Activated CD8-positive, alpha-beta memory T cell treated with anti-CD3 and anti-CD28 coated beads, Interleukin-2, amount 50 U/mL, for 4 hours (primary cell): ENCODE measurements at places on chromosomes 4 and X.

DNA sequence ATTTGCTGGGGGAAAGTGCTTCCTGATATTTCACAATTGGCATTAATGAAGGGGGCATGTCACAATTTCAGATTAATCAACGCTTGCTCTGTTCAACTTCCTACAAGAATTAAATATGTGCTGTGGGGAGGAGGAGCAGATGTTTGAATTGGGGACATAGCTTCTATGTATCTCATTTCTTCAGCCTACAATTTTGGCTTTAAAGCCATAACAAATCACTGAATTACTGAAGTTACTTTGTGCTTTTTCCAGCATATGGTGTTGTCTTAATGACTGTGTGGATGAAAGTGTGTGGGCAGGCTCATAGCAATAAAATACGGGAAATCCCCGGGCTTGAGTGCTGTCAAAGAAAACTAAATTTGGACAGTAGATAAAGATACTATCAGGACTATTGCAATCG, 813 bp downstream of the TLR7 start:
- no peak for DNase-seq

DNA sequence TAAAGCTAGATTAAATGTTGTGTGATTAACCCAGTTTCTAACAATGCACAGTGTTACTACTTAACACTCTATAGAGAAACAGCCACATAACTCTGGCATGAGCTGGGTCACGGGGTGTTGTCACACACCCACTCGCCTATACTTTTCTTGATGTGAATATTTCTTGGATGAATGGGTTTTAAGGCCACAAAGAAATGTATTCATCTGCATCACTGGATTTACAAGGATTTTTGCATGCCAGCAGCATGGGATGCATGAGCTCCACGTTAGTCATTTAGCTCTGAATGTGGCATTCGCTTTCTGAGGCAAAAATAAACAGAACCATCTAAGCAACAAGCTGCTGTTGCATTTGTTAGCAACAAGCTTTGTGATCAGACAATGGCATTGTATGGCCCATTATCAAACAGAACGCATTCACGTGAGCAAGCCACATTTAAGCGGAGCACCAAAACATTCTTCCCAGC, 89.7 kb downstream of the LRP2BP start:
- DNase-seq, result no peak

DNA sequence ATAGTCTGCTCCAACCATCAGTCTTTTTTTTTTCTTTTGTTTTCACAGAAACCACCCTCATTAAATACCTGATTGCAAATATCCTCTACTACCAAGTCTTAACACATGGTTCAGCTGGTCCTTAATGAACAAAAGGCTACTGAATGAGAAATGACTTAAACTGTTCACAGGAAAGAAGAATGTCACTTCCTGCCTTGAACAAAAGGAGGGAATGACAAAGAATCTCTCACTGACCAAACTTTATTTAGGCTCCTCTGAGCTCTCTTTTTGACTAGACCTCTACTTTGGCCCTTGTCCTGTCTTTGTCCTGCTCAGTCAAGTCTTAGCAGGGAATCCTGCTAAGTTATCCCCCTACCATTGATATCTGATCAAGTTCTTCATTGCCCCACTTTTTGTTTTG, 31.8 kb upstream of the GJB1 start:
- no peak for DNase-seq

DNA sequence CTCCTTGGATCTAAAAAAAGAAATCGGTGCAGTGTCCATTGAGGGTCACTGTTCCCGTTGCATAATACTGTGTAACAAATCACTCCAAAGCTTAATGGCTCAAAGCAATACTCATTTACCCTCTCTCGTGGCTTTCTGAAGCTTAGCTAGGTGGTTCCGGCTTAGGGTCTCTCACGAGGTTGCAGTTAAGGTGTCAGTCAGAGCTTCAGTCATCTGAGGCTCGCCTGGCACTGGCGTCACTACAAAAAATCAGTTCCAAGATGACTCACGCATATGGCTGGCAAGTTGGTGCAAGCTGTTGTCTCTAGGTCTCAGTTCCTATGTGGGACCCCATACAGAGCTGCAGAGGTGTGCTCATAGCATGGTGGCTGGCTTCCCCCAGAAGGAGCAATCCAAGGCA, 91.0 kb downstream of the BEND2 start:
- DNase-seq, result no peak

GRCh38 chr4:120000591-120001296, 65.9 kb downstream of the MAD2L1 start:
- no peak for DNase-seq

DNA sequence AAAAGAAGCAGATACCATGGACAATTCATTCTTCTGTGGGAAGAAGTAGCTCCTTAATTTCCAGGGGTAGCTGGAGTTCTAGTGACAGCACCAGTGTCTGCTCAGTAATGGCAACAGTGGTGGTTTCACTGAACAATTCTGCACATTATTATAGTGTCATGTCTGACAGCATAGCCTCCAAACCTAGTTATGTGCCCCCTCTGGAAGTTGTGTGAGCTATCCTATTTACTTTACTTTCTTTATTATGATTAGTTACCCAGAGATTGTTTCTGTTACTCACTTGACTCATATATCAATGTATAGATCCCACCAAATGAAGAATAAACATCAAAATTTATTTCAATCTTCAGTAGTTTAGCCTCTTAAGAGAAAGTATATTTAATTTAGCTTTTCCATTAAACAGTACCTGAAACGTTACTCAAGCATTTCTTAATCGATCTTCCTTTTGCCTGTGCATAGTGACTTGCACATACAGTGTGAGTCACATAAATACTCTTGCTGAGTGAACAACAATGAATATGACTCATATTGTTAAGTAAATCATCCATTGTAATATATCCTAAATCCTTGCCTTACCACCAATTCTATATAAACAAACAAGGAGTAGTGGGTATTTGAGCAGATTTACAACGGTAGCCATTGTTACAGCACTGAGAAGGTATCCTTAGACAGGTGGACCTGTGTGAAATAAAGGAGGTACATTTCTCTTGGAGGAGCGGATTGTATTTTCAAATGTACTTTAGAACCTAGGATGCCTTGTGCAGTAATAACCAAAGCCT, 534.7 kb downstream of the ANKRD50 start:
- no peak for DNase-seq

DNA sequence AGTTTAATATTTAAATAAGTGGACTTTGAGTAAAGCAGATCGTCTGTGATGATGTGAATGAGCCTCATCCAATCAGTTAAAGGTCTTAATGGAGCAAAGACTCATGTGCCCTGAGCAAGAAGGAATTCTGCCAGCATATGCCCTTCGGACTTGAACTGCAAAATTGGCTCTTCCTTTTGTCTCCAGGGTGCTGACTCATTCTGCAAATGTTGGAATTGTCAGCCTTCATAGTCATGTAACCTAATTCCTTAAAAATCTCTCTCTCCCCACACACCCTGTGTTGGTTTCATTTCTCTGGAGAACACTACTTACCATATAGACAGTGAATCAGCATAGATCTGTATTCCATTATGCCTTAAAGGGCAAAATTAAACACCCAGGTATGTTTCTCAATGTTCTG, 609.8 kb upstream of the GALNTL6 start:
- no peak for DNase-seq

- no peak for DNase-seq
Measured at GRCh38 chr4:66667249-66667648, 878.1 kb downstream of the CENPC start.

- DNase-seq, result no peak
Measured at GRCh38 chrX:118595501-118596042, 100.0 kb downstream of the DOCK11 start.

- no peak for DNase-seq
Measured at GRCh38 chr4:27397886-27398285, 537.2 kb downstream of the STIM2 start.

GRCh38 chr4:71074452-71075299, 81.2 kb downstream of the DCK start:
- DNase-seq, result no peak

GRCh38 chr4:148061795-148062194, 329.9 kb downstream of the ARHGAP10 start:
- no peak for DNase-seq

- DNase-seq, result no peak
Measured at GRCh38 chrX:135541351-135541750, 20.9 kb downstream of the INTS6L start.

DNA sequence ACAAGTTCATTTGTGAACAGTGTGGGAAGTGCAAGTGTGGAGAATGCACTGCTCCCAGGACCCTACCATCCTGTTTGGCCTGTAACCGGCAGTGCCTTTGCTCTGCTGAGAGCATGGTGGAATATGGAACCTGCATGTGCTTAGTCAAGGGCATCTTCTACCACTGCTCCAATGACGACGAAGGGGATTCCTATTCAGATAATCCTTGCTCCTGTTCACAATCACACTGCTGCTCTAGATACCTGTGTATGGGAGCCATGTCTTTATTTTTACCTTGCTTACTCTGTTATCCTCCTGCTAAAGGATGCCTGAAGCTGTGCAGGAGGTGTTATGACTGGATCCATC, 5.5 kb downstream of the SPRY1 start:
- no peak for DNase-seq
